Colonic mucosa (tissue), 4 donors: ENCODE measurements at places on chromosomes 5 and 9. TPM values are rescaled to one million over a fixed set of nuclear protein-coding genes. Genes with fewer than 3 reads are reported as not detected.

DNA sequence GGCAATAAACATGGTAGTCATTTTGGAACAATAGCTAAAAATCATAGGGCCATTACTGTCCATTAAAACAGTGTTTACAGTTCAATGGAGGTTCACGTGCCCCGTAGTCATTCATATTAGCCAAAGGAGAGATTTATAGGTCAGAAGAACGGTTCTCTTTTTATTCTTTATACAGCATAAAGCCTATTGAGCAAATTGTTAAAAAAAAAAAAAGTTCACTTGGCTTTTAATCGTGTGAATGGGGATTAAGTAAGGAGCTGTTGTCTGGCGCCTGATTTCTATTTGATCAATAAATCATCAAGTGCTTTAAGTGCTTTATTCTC, 69.1 kb upstream of the TBCA start:
- no peak overlapping the region for H3K27ac ChIP-seq
- no peaks in the 10 kb centered on the region for H3K36me3 ChIP-seq
- peaks cover 24% of the 10 kb centered on the region for H3K27me3 ChIP-seq
- no peak overlapping the region for H3K4me3 ChIP-seq
- H3K4me1 ChIP-seq = no peaks in the 10 kb centered on the region
- DNase-seq = no peak

DNA sequence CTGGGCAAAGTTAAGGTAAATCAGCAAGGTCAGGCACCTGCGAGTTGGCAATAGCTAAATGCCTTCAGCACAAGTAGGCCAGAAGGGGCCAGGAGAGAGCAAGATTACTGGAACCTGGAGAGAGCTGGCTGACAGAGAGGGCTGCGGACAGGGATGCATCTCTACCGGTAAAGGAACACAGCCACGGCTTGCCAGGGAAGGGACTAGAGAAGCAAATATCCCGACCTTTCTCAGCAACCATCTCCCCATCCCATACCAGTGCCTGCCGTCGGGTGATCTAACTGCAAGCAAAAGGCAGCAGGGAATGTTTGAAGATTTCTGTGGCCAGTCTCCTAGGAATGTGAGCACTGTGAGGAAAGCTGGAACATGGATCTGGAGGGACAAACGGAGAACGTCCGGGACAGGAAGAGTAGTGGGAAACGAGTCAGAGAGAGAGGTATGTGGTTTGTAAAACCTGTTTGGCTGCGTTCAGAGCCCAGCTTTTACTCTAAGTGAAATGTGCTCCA, 15.9 kb upstream of the ABLIM3 start:
- H3K4me1 ChIP-seq = no peaks in the 10 kb centered on the region
- H3K4me3 ChIP-seq = no peak overlapping the region
- no peak for DNase-seq
- no peaks in the 10 kb centered on the region for H3K36me3 ChIP-seq
- H3K27me3 ChIP-seq = no peaks in the 10 kb centered on the region

- no peaks in the 10 kb centered on the region for H3K36me3 ChIP-seq
- no peak overlapping the region for H3K4me3 ChIP-seq
- no peaks in the 10 kb centered on the region for H3K4me1 ChIP-seq
- DNase-seq = no peak
- H3K27me3 ChIP-seq = no peaks in the 10 kb centered on the region
- no peak overlapping the region for H3K27ac ChIP-seq
Measured at GRCh38 chr9:17120203-17120602, 14.6 kb upstream of the CNTLN start.

GRCh38 chr5:174159327-174160114, 114.0 kb downstream of the NSG2 start:
- no peaks in the 10 kb centered on the region for H3K27me3 ChIP-seq
- H3K4me3 ChIP-seq = no peak overlapping the region
- H3K36me3 ChIP-seq = no peaks in the 10 kb centered on the region

Gene CCDC192
- total RNA-seq = not detected

Gene KDM4C
- total RNA-seq = 42.0 TPM
